Left ventricle myocardium inferior (tissue), 1 donor: ENCODE measurements at places on chromosomes 7 and 10. TPM values are rescaled to one million over a fixed set of nuclear protein-coding genes. Genes with fewer than 3 reads are reported as not detected.

The STEAP1 gene
- 1.2 TPM for total RNA-seq

GRCh38 chr7:41628901-41629300, 74.0 kb downstream of the INHBA start:
- no peak for DNase-seq

- DNase-seq, result no peak
Observed at GRCh38 chr10:80530251-80530650, 7.5 kb upstream of the SH2D4B start.

GRCh38 chr7:145313551-145313950, 477.7 kb upstream of the TPK1 start:
- no peak for DNase-seq

The HYCC1 gene
- total RNA-seq, result 34.8 TPM

The PRDX3 gene
- total RNA-seq, result 301 TPM

The VWC2 gene
- 7.9 TPM for total RNA-seq

GRCh38 chr10:126895214-126895781, 9.9 kb upstream of the DOCK1 start:
- DNase-seq, result no peak

The SLC26A5 gene
- not detected for total RNA-seq

- DNase-seq, result no peak
Observed at GRCh38 chr7:116384936-116385635, 114.5 kb upstream of the CAV2 start.

- no peak for DNase-seq
Observed at GRCh38 chr10:84008878-84009277, 130.4 kb upstream of the GHITM start.

DNA sequence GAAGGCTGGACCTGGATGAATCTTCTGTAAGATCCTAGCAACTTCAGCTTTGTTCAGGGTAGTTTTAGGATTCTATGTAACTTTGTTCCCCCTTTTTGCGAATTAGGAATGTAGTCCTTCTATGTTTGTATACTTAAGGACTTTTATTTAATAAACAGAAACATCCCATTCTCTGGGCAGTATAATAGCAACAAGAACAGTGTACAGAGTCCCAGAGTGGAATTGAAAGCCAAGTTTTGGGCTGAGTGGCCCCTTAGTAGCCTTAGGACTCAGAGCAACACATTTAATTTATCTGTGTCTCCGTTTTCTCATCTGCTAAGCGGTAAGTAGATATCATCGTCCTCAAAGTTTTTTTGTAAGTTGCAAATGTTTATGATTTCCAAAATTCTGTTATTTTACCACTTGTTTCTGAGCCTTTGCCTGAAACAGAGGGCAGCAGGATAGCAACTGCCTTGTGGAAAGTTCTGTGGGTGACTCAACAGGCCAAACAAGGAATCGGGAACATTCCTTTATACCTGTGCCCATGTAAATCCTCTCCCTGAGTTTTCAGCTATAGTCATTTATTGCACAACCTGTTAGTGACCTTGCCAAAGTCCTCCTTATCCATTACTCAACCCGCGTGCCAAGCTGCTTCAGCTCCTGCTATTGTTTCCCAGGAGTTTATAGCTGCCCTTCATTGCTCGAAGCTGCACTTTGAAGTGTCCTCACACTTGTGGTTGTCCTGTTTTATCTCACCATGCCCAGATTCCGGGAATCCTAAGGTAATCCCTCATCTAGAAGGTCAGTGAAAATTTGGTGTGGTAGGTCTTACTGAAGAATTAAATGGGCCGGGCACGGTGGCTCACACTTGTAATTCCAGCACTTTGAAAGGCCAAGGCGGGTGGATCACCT, 199.1 kb upstream of the AHR start:
- no peak for DNase-seq

The SRRM3 gene
- total RNA-seq, result 6.1 TPM

The ATG9B gene
- total RNA-seq, result not detected

DNA sequence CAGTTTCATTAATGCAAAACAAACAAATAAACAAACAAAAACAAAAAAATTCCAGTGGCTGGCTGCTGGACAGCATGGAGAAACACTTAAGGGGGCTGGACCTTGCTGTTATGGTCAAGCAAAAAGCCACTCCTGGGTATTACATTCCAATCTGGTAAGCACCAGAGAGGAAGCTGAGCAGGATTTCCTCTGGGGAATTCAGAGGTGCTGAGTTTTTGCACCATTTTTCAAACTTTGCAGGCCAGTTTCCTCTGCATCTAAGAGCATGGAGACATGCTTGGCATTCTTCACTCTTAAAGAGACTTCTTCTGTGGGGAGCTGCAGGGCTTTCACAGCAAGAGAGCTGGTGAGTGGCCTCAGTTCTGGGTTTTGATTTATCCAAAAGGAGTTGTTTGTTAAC, 84.5 kb downstream of the FZD1 start:
- DNase-seq, result no peak

The SAP25 gene
- total RNA-seq, result 1.1 TPM

The GRID2IP gene
- not detected for total RNA-seq

The AKR1C8 gene
- 0.22 TPM for total RNA-seq

The TFR2 gene
- total RNA-seq, result 0.25 TPM

DNA sequence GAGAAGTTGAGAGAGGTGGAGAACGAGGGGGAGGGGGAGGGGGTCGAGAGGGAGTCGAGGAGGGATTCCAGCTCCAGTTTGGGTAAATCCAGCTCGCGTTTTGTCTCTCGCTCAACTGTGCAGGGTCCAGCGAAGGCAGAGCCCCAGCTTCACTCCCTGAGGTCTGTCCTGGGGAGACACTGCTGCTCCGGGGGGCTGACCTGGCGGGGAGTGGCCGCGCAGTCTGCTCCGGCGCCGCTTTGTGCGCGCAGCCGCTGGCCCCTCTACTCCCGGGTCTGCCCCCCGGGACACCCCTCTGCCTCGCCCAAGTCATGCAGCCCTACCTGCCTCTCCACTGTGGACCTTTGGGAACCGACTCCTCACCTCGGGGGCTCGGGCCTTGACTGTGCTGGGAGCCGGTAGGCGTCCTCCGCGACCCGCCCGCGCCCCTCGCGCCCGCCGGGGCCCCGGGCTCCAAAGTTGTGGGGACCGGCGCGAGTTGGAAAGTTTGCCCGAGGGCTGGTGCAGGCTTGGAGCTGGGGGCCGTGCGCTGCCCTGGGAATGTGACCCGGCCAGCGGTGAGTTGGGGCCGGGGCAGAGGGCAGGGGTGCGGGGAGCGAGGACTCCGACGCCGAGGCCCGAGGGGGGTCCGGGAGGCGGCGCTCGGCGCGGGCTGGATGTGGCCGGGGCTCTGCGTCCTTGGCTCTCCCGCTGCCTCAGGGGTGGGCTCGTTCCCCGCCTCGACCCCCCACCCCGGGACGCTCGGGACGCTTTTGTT, at the start of gene TET1:
Gene TET1, plus strand, starts transcription at position 152 of the 757 bp plus-strand sequence. CDS start 12,002 bp downstream, outside the sequence.
- peak; percentile 50 for DNase-seq

The NKX6-2 gene
- not detected for total RNA-seq

GRCh38 chr10:132877473-132877872, 64.9 kb downstream of the CFAP46 start:
- no peak for DNase-seq

- no peak for DNase-seq
Observed at GRCh38 chr10:8726779-8727084, 672.2 kb downstream of the GATA3 start.

DNA sequence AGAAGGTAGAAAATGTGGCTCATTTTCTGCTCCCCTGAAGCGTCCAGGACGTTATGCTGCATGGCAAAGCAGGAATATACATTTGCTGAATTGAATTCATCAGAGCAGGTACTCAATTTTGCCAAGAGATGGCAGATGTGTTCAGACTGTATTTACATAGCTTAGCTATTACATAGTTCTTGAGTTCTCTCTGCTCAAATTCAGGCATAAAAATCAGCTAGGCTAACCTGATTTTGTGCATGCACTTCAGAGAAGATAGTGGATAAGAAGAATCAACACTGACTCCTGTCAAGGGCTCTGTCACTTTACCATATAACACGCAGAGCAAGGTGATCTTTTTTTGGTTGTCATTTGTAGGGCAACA, 209.2 kb upstream of the FAM3C start:
- no peak for DNase-seq

The PDE6C gene
- not detected for total RNA-seq

GRCh38 chr10:13779748-13780147, 193.0 kb downstream of the PRPF18 start:
- DNase-seq, result no peak

The CYTH3 gene
- 25.5 TPM for total RNA-seq

The NRG3 gene
- total RNA-seq, result 0.11 TPM

- no peak for DNase-seq
Observed at GRCh38 chr10:110818311-110819256, 53.1 kb upstream of the PDCD4 start.

DNA sequence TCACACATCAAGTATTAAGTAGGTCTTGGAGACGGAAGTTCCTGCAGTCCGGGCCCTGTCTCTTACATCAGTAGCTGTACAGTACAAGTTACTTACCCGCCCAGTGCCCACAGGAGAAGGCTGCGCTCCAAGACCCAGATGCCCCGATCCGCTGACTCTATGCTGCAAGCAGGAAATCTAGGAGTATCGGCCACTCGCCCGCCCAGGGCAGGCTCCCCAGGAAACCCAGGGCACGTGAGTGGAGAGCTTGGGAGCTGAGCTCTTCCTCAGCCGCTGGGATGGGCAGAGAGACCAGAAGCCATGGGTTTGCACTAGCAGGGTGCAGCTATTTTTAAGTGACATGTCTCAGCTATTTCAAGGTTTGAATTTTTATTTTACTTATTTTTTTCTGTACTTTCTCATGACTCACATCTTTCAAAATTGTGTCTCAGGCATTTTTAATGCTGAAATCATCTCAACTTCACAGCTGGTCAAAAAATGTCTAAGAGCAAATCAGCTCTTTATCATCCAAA, 1.9 kb upstream of the GPER1 start:
- DNase-seq, result no peak

DNA sequence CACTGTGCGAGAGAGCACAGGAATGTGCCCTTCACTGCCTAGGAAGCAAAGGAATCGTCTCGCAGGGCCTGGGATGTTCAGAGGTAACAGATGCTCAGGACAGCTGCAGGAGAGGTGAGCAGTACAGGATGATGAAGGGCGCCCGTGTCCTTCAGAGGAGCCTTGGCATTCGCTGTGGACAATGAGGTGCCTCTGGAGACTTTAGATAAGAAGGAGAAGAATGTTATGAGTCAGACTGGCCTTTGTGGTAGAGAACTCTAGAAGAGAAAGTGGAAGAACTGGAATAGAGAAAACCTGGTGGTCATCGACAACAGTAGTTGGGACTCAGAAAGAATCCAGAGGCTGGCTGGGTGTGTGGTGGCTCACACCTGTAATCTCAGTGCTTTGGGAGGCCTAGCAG, 64.4 kb upstream of the LEP start:
- no peak for DNase-seq

GRCh38 chr10:96401036-96401435, 42.2 kb upstream of the OPALIN start:
- no peak for DNase-seq

GRCh38 chr7:26638140-26638539, 226.2 kb downstream of the SKAP2 start:
- no peak for DNase-seq

DNA sequence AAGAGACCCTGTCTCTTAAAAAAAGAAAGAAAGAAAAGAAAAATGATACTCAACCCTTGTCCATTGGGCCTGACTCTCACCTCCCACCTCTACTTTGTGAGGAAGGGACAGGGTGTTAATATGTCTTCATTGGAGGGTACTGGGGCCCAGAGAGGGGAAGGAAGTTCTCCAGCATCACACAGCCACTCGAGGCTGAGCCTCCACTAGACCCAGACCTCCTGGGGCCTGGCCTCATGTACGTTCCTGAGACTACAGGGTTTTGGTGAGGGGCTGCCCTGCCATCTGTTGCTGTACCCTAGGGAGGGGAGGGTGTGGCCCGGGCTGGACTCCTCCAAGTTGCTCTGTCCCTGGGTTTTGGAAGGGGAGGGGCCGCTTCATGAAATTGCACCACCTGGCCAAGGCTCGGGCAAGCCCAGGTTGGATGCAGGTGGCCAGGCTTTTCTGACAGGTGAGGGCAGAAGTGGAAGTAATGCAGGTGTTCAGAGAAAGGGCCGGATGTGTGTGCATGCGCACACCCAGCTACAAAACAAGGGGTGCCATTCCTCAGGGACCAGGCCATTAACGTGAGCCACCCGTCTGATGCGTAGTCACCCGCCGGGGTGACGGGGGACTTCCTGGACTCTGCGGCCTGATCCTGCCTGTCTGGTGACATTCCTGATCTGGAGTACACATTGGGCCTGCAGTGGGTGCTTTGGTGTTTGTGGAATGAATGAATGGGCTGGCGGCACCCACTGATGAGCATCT, 21.7 kb downstream of the GTF2IRD1 start:
- DNase-seq, result no peak

The FAM25C gene
- not detected for total RNA-seq

DNA sequence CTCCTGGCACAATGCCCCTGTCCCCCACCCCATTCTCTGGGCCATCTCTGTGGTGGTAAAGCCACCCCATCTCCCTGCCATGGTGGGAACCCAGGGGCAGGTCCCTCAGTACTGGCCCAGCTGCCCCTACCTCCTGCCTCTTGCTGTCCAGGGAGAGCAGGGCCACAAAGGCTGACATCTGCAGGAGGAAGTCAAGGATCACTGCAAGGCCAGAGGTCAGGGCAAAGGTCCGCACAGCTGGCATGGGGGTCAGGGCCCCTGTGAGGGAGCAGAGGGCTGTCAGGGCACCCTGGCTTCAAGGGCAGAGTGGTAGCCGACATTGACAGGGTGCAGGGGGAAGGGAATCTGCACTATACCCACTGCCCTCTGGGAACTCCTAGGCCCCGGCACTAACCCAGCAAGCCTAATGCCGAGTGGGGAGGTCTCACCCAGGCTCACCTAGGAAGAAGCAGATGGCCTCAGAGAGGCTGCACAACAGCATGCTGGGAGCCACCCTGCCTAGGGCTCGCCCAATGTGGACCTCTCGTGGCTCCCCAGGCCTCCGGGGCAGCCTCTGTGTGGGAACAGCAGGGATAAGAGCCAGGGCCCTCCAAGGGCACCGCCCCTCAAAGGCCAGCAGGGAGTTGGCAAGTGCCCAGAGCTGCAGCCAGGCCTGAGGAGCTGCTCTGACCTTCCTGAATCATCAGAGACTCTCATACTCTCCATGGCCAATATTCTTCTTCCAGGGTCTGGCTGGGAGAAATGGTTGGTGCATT, 7.7 kb downstream of the NPC1L1 start:
- DNase-seq, result no peak

The ACSM6 gene
- total RNA-seq, result not detected

The HTRA1 gene
- 62.6 TPM for total RNA-seq

DNA sequence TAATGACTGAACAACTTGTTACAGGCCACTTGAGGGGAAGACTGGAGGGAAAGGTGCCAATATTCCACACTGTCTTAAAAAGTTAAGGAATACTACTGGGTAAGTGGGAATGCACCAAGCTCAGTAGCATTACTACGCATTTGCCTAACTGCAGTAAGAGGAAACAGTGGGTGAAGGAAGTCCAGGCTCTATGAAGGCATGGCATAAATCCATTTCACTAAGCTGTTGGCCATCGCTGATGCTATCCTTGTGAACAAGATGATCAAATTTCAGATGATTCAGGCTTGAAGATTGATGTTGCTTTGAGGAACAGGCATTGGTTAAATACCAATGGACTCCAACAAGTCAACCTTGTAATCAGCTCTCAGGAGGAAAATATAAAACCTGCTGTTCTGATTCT, 44.2 kb upstream of the TES start:
- no peak for DNase-seq

The DUSP5 gene
- total RNA-seq, result 15.0 TPM

- no peak for DNase-seq
Observed at GRCh38 chr10:62109587-62110293, 158.9 kb downstream of the RTKN2 start.
